ENCODE measurements at places on chromosomes 16 and 17.

DNA sequence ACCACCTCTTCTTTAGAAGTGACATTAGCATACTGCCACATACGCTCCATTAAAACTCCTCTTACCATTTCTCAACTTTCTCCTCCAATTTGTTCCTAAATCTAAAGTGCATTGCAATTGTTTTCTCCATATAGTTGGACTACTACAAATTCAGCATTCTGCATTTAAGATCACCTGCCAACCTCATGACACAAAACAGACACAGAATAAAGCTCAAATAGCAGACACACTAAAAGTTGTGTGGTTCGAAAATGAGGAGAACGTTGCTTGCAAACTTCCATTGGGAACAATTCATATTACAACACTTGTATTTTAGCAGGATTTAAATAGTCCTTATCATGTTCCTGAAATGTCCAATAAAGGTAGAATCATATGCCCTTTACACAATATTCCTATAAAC is 14.5 kb downstream of the ARHGAP17 start:
- DNase-seq: no peak

GRCh38 chr16:11088831-11089230 is 144.5 kb downstream of the CLEC16A start:
- DNase-seq: no peak

DNA sequence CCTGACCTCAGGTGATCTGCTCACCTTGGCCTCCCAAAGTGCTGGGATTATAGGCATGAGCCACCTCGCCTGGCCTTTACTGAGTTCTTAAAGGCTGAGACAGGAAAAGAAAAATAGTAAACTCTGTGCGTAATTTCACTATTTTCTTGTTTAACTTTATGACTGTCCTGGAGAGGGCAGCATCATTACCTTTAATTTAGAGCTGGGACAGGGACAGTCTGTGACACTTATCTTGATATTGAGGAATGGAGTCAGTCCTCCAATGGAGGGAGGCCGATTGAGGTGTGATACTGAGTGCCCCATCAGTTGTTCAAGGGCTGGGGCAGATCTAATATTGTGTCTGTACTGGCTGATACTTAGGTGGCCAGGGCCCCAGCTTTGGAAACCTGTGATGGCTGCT is 21.5 kb upstream of the SPN start:
- peak; percentile 51 for DNase-seq

GRCh38 chr16:10297341-10298006 is 88.4 kb upstream of the ATF7IP2 start:
- peak; percentile 11 for DNase-seq

DNA sequence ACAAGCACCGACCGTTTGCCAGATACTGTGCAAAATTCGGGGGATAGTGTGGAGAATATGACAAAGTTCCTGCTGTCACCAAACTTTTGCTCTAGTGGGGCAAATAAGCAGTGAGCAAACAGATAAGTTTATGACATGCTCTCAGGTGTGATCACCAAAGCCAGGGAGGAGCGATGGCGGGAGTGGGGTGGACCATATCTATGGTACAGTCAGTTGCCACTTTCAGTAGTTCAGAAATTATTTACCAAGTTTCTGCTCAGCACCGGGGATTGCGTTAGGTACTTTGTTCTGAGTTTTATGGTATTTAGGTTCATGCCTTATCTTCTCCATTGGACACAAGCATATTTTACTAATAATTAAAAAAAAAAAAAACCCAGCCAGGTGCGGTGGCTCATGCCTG is 11.9 kb downstream of the MSI2 start:
- no peak for DNase-seq

DNA sequence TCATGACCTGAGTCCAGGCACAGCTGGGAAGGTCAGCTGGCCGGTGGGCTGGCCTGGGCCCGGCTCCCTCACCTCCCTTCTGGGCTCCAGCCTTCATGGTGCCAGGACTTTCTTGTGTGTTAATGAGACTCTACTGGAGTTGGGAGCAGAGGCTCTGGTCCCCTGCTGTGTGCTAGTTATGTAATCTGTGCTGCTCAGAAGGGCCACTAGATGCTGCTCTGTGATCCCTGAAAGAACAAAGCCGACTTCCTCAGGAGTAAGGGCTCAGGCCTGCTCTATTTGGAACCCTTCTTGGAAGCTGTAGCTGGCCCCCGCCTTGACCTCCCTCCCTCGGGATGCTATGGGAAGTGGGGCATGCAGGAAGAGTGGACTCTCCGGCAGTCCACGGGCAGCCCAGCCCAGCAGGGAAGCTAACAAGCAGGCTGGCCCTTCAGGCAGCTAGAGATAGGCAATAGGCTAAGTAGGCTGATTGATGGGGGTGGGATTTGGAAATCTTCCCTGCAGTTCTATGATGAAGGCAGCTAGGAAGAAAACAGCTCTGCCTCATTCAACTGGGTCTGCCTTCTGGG is 3.3 kb upstream of the CDK5R1 start:
- peak; percentile 65 for DNase-seq

GRCh38 chr16:67283039-67283825 is 3.9 kb downstream of the PLEKHG4 start:
- no peak for DNase-seq

DNA sequence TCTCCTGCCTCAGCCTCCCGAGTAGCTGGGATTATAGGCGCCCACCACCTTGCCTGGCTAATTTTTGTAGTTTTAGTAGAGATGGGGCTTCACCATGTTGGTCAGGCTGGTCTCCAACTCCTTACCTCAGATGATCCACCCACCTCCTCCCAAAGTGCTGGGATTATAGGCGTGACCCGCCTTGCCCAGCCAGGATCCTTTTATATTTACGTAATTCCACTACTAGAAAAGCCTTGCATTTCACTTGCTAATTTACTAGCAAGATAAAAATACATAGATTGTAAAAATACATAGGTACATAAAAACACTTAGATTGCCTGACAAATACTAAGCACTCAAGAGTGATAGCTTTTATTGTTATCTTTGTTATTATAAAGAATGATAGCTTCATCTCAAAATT is 47.5 kb downstream of the GDPD1 start:
- no peak for DNase-seq

DNA sequence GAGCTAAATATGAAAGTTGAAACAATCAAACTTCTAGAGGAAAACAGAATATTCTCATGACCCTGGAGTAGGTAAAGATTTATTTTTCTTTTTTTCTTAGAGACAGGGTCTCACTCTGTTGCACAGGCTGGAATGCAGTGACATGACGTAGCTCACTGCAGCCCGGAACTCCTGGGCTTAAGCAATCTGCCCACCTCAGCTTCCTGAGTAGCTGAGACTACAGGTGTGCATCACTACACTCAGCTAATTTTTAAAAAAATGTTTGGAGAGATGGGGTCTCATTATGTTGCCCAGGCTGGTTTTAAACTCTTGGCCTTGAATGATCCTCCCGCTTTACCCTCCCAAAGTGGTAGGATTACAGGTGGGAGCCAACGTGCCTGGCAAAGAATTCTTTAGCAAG is 15.5 kb downstream of the IKZF3 start:
- DNase-seq: no peak

DNA sequence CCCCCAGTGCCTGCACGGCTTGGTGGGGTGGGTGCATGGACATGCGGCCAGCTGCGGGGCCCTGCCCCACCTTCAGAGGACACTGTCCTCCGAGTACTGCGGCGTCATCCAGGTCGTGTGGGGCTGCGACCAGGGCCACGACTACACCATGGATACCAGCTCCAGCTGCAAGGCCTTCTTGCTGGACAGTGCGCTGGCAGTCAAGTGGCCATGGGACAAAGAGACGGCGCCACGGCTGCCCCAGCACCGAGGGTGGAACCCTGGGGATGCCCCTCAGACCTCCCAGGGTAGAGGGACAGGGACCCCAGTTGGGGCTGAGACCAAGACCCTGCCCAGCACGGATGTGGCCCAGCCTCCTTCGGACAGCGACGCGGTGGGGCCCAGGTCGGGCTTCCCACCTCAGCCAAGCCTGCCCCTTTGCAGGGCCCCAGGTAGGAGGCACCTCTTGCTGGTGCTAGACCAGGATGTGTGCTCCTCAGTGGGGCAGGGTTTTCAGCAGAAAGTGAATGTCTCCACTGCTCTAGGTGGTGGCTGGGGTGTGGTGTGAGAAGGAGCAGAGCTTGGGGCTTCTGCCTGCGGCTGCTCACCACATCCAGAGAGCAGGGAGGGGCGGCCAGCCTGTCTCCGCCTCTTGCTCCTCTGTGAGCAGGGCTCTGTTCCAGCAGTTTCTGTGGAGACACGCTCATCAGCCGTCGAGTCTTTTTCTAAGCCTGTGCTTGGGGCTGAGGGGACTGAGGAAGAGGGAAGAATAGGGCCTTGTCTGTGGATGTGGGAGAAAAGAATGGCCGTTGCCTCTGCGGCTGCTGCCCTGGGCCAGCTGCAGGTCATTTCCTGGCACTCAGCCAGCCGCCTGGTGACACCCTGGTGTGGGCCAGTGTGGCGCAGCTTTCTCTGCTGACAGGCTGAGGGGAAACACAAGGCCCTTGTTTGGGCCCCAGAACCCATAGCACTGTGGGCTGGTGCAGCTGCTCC is 2.2 kb downstream of the ZNF276 start:
- DNase-seq: peak; percentile 88

DNA sequence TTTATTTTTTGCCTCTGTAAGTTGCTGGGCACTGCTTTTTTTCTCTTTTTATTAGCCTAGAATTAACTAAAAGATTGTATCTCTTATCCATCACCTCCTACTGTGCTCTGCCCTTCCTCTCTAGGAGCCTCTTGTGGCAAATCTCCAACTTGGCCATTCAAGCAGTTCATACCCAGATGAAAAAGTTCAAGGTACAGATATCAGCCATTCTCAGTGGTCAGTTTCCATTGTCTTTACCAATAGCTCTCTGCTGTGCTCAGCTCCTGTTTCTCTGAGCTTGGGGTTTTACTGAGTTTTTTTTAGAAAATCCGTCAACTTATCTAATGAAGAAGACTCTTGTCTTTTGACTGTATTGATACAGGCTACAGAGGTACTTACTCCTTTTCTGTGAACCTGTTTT is 15.6 kb downstream of the MOSMO start:
- no peak for DNase-seq

DNA sequence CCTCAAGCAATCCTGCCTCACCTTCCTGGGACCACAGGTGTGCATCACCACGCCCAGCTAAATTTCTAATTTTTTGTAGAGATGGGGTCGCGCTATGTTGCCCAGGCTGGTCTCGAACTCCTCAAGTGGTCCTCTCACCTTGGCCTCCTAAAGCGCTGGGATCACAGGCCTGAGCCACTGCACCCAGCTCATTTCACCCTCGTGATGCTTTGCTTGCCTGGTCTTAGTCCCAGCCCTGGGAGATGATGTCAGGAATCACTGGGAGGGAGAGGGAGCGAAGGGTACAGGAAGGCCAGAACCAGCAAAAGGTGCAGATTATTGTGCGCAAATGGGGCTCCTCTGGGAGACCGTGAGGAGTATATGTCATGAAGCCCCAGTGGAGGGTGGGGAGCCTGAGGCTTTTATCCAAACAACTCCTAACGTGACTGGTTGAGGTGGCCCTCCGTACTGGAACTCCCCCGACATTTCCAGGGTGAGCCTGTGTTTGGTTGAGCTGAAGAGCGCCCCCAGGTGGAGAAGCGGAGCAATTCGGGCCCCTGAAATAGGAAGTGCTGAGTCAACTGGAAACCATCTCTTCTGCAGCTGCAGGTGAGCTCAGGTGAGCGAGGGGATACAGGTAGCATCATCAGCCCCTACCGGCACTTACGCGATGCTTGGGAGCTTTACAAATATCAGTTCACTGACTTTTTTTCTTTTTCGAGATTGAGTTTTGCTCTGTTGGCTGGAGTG is 41.2 kb upstream of the HAPSTR1 start:
- peak; percentile 9 for DNase-seq

DNA sequence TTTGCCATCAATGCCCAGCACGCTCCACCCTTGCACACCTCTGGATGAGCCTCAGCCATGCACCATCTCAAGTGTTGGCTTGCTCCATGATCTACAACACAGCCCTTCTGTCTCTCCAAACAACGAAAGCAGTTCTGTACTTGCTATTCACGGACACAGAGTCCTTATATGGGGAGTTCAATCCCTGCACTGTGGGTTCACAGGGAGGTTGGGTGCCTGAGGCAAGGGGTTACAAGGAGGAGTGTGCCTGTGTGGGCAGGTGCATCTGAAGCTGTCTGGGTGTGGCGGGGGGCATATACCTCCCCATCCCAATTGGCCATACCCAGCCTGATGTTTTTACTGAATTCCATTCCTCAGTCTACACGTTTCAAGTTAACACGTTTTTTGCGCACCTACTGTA is 5.6 kb downstream of the RUNDC3A start:
- DNase-seq: no peak

DNA sequence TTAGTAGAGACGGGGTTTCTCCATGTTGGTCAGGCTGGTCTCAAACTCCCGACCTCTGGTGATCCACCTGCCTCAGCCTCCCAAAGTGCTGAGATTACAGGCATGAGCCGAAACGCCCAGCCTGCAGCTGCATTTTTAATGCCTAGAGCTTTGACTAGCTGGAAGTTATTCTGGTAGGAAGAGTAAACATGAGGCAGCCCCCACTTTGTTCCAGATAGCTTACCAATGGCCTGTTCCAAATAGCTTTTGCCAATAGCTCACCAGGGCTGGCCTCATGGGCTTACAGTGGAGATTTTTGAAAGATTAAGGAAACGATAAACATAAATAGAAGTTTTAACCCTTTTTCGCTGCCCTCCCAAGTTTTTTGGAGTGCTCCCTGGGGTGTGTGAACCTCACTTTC is 9.8 kb downstream of the TRPV2 start:
- no peak for DNase-seq

GRCh38 chr17:43351691-43352090 is 47.1 kb upstream of the ARL4D start:
- DNase-seq: no peak

DNA sequence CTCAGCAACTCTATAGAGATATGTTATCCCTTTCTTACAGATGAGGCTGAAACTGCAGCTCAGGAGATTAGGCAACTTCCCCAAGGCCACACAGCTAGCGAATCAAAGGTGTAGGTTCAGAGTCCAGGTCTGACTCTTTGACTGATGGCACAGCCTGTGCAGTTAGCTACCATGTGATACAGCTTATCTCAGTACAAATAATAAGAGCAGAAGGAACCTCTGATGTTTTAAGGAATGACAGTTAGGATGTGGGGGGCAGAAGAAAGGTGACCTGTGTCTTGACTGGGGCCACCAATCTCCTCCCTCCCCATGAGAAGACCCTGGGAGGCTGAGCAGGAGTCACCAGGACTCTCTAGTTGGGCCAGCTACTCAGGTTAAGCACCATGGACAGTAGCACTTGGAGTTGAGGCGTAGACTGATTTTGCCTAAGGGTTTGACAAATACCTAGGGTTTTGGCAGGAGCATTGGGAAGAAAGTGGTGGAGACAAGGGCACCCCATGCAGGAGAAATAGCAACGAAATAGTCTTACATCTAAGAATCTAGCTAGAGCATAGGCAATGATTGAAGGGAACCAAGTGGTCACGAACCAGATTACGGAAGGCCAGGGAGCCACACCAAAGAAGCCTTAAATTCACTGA is 22.8 kb upstream of the ACSM2B start:
- DNase-seq: no peak

GRCh38 chr17:50467855-50468303 is 801 bp downstream of the CHAD start:
- DNase-seq: no peak

DNA sequence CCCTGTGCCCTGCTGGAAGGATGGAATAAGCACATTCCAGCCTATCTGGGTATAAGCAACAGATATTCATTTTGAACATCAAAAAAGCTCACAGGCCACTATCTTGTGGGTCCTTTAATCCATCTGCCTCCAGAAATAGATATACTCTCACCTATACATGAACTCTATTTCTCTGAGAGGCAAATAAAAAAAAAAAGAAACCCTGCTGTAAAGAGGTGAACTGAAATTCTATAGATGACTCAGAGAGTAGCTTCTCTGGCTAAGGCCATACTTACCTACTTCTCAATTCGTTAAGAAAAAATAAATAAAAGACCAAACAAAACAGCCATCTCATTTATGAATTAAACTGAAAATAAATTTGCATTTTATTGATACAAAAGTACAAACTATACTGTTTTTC is 86.3 kb downstream of the DYNLRB2 start:
- no peak for DNase-seq

Data from CD4-positive, alpha-beta T cell treated with Interleukin-12 subunit alpha and Interleukin-12 subunit beta, for 1 hour (primary cell).